Stimulated activated CD8-positive, alpha-beta memory T cell treated with anti-CD3 and anti-CD28 coated beads, Interleukin-4, amount 100 ng/mL, for 1 hour (primary cell): ENCODE measurements at places on chromosomes 3 and 15.

DNA sequence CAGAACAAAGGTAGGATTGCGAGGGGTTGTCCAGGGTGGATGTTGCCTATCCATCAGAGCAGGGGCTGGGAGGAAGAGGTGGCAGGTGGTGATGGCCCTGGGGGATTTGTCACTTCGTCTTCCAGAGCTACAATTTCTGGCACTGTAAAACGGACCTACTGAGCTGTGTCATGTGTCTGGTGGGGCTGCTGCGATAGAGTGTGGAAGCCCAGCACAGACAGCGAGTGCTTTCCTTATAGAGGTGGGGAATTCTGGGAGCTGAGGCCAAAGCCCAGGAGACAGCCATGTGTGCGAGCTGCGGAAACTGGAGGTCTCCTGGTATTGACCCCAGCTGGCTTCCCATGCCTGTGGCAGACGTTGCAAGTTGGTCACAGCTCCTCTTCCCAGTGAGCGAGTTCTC is 61.2 kb upstream of the SEC22A start:
- DNase-seq: no peak

- DNase-seq: no peak
Measured at GRCh38 chr3:78003090-78003489, 963.2 kb downstream of the ROBO2 start.

DNA sequence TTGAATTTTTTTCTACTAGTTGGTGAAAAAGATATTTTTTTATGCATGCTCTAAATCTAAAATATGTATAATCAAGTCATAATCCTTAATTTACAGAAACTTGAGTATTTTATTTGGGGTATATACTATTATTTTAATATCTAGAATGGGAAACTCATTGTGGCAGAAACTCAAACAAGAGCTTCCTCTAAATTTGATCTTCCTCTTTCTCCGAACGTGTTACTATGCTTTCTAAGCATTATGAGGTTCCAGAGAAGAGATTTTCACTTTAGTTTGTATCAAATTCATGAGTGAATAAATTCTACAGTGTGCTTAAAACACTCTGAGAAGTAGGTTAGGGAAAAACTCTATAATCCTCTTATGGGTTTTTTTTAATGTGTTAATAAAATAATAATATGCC is 173.1 kb downstream of the POTEB3 start:
- DNase-seq: no peak

DNA sequence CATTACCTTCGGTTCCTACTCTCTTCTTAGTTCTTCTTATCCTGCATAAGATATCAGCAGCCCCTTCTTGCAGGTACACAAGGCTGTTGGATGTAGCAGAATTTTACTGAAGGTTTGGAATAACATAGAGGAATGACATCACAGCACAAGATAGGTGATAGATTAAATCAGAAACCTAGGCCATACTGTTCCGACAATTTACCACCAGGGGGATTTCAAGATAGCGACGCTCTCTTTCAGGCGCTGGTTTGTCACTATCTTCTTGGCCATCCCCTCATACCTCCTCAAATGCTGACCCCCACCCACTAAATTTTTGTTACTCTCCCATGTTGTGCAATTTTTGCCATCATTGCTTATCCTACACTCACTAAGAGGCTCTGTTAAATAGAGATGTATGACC is 3.5 kb downstream of the SIDT1 start:
- DNase-seq: no peak

- DNase-seq: no peak
Measured at GRCh38 chr3:189169728-189170127, 2.0 kb upstream of the TPRG1 start.

- no peak for DNase-seq
Measured at GRCh38 chr3:23183731-23184130, 19.4 kb upstream of the UBE2E2 start.
